ENCODE measurements at places on chromosomes 6 and 20.

- no peak for DNase-seq
Measured at GRCh38 chr6:19408331-19408730, 428.8 kb upstream of the ID4 start.

GRCh38 chr20:24296477-24297261 lies 172.8 kb upstream of the SYNDIG1 start:
- no peak for DNase-seq

GRCh38 chr6:127483399-127484055 lies 24.3 kb upstream of the KIAA0408 start:
- DNase-seq, result no peak

DNA sequence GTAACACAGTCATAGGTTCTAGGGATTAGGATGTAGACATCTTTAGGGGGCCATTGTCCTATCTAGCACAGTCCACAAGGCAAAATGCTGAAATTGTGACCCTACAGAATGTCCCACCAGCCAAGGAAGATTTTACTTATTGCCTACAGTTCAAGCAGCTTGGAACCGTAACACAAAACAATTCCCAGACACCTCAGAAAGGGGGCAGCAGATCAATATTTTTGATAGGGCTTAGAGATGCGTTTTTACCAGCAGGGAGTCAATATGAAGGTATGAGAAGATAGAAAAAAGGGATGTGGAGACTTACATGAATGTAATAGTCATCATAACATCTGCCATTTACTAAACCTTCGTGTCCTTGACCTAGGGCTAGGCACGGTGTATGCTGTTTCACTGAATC lies 81.0 kb downstream of the TMEM170B start:
- DNase-seq, result no peak

GRCh38 chr20:37921341-37921929 lies 18.5 kb downstream of the VSTM2L start:
- no peak for DNase-seq

DNA sequence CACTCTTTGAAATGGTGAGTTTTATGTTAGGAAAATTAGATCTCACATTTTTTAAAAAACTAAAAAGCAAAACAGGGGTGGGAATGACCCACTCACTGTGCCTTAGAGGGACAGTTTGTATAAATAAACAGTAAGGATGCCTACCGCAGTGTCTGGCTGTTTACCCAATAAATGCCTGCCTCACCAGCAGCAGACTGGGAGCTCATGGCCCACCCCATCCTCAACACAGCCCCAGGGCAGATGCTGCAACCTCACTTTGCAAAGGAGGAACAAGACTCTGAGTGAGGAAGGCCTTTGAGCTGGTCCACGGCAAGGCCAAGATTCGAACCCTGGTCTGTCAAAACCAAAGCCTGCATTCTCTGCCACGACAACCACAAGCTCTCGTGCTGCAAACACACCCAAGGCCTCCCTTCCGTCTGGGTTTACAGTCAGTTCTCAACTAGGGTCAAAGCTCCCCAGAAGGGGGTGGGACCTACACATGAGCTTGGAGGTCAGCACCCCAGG lies 77.8 kb downstream of the BMP7 start:
- DNase-seq, result no peak

GRCh38 chr6:144928847-144929246 lies 643.7 kb downstream of the UTRN start:
- DNase-seq, result no peak

DNA sequence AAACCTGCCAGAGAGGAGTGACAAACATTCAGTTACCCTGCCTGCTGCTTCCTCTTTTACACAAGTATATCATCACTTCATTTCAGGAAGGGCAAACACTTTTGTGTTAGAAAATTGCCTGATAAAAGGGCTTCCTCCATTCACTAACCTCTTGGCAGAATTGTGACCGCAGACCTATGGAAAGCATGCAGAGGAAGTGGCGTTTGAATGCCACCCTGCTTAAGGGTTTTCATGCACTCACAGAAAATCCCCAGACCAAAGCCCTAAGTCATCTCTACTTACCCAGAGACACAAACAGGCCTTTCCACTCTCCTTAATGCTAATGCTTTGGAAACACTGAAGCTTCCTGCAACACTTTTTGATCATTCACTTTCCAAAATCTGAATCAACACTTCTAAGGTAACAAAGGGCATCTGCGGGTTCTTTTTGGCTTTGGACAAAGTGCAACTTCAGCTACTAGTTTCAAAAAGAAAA lies 22.1 kb upstream of the RALGAPA2 start:
- no peak for DNase-seq

- no peak for DNase-seq
Measured at GRCh38 chr6:123655521-123656306, 19.0 kb upstream of the TRDN start.

DNA sequence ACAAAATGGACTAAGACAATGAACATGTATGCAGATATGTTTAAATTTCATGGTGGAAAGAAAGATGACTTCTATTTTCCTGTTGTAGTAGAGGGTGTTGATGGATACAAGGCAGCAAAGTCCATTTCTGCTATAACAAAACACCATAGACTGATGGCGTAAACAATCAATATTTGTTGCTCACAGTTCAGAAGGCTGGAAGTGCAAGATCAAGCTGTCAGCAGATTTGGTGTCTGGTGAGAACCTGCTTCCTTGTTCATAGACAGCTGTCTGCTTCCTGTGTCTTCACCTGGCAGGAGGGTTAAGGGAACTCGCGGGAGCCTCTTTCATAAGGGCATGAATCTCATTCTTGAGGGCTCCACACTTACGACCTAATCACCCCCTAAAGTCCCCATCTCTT lies 83.0 kb upstream of the ELOVL5 start:
- DNase-seq, result no peak

- no peak for DNase-seq
Measured at GRCh38 chr20:11687546-11688292, 230.0 kb upstream of the BTBD3 start.

DNA sequence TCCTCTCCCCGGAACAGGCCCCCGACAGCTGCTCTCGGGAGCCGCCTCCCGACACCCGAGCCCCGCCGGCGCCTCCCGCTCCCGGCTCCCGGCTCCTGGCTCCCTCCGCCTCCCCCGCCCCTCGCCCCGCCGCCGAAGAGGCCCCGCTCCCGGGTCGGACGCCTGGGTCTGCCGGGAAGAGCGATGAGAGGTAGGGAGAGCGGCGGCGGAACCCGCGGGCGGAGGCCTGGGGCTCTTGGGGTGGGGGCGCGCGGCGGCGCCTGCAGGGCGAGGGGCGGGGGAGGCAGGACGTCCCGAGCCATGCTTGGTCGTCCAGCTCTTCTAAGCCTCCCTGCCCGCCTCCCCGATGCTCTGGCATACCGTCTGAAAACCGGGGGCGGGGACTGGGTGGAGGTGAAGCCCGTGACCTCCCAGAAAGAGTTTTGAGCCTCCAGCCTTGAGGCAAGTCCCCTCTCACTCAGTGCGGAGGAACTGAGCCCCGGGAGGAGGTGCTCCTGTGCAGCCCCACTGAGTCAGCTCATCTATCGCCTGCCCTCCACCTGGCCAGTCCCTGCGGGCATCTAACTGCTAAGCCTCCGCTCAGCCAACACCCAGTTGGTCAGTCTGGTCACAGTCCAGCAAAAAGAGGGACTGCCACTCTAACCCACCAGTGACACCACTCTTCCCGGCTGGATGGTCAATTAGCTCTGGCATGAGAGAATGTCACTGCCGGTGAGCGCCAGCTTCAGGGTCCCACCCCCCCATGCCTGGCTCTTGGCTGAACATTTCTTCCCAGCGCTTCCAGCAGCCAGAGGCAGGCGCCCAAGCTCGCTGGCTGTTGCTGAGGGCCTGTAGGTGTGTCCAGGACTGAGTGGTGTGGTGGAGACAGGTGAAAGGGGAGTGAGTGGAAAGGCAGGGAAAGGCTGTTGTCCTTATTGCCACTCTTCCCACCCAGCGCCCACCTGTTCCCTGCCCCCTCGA lies 482 bp downstream of the DDR1 start:
- peak; percentile 15 for DNase-seq

GRCh38 chr20:43761386-43762340 lies 34.9 kb upstream of the GTSF1L start:
- DNase-seq, result no peak

- DNase-seq, result no peak
Measured at GRCh38 chr6:45921691-45922281, 93.9 kb downstream of the CLIC5 start.

- DNase-seq, result no peak
Measured at GRCh38 chr20:29079769-29080690, 2177.4 kb upstream of the DEFB115 start.

DNA sequence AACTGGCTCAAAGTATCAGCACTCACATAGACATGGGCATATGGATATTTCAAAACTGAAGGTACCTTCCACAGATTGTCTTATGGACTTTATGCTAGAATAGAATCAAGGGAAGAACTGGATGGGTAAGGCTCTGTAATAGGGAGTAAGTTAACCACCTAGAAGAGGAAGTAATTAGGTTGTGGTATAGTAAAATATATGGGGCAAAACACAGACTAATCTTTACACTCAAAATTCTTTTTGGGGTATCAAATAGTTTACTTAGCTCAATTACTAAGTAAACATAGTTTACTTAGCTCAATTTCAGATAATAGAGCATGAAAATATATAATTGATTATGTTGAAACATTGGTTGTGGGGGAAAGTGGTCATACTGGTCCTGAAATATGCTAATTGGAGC lies 94.2 kb upstream of the ATXN1 start:
- no peak for DNase-seq

DNA sequence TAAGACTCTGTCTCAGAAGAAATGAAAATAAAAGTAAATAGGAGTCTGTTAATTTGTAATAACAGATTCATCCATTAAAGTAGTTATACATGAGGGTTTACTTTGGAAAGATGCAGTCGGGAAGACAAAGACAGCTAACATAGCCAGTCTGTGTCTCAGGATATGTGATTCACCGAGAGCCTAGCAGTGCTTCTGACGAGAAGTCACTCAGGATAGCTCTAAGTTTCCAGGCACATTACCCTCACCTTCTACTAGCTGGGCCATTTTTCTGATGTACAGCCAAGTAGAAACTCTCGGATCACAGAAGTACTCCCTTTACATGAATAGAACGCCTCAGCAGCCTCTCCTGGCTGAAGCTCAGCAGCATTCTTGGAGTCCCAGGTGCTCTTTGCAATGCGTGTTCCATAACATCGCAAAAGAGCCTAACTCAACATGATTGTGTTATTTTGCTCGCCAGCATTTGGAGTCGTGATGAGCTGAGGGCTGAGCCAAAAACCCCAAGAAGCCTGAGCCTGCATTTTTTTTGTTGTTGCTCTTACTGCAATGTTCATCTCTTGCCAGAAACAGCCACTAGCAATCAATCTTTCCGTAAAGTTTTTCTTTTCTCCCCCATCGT lies 22.4 kb upstream of the TASP1 start:
- no peak for DNase-seq

DNA sequence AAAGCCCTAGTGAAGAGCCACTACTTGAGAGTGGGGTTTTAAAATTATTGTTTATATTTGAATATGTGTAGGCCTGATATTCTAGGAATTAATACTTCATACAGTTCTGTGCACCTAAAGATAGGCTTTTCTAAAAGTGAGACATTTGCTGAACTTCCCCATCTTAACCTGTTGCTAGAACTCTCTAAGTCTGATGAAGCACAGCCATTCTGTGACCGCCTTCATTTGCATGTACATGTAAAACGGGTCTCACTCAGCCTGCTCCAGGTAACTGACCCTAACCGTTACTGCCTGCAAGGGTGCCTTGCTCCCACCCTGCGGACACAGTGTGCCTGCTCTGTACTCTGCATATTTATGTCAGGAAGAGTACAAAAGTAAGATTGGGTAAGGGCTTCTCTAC lies 44.3 kb upstream of the IRF4 start:
- no peak for DNase-seq

- no peak for DNase-seq
Measured at GRCh38 chr6:36430351-36430750, 12.3 kb downstream of the PXT1 start.

GRCh38 chr6:76495909-76496308 lies 423.4 kb upstream of the IMPG1 start:
- no peak for DNase-seq

DNA sequence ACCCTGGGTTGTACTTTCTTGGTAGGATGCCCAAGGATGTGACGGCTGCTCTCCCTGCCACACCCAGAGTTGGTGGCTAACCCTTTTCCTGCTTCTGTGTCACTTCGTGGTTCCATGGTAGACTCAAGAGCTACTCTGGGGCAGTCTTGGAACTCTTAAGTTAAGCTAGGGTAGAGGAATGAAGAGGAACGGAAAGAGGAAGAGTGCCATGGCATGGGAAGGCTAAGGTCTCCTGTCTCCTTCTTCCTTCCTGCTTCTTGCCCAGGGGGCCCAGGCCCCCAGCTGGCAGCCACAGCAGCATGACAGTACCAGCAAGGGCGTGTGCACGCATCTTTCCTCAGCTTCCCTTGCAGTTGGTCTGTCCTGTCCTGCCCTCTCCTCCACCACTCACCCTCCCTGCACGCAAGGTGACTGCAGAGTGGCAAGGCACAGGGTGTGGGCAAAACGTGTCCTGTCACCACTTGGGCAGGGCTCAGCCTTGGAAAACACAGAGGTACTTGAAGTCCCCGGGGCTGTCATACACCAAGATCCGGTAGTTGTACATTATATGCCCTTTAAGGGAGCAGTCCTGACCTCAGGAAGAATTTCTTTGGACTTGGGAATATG lies 39.8 kb upstream of the TGM3 start:
- no peak for DNase-seq

DNA sequence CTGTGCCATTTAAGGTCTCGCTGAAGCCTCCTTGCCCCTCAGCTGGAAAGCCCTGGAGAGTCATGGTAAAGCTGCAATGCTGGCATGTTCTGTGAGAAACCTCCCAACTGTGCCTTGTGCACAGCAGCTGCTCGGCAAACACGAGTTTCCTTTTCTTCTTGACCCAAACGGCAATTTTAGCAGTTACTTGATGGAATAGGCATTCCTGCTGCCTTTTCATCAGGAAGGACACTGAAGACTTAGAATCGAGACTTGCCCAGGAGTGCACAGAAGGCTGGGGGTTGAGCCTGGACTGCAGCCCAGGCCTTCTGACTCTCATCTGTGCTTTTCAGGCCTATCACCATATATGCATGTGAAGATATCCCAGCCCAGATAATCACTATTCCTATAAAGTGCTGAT lies 28.7 kb upstream of the CLDN20 start:
- no peak for DNase-seq

DNA sequence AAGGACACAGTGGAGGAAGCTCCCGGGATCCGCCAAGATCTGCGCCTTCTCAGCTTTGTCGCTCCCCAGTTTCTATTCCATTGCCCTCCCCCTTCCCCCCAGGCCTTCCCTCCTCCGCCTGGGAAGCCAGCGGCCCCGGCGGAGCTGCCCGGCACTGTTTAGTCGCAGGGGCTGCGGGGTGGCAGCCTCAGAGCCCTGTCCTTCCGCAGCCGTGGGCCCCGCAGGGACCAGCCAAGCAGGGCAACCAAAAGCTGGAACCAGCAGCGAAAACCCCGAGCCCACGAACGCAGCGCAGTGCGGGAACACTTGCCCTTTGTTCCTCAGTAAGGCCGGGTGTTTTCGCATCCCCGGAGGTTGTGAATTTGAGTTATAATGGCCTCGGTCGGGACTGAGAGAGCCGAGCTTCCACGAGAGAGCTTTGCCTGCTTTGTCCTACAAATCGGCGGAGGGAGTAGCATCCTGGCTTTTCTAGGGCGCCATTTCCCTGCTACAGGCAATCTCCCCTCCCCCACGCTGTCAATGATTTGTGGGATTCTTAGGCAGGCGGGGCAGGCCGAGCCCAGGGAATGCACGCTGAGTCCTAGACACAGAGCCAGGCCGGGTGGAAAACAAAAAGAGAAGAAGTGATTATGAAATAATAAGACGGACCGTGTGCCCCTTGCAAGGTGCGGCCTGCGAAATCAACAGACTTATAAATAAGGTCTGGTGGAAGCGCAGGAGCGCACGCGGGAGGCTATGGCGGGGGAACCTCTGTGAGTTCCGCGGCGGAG lies 4.0 kb upstream of the TUBB2B start:
- DNase-seq, result no peak

GRCh38 chr6:169906688-169907418 lies 155.4 kb downstream of the ERMARD start:
- DNase-seq, result no peak
